ENCODE measurements at places on chromosomes 5 and 9.

- no peak for DNase-seq
Measured at GRCh38 chr5:123033157-123033671, 3.3 kb downstream of the PPIC start.

GRCh38 chr9:14349146-14349446, 35.2 kb upstream of the NFIB start:
- DNase-seq = no peak

DNA sequence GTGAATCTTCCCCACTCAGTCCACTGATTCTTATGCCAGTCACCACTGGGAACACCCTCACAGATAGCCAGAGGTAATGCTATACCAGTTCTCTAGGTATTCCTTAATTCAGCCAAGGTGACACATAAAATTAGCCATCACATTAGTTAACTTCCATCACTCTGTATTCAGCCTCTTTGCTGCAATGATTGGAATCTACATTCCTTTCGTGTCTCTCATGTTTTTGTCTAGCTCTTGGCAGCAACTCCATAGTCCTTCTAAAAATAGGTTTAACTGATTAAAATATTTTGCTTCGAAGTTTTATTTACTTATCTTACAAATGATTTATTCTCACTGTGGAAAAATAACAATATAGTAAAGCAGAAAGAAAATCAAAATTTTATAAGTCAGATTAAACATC, 19.6 kb upstream of the RNF20 start:
- DNase-seq = no peak

DNA sequence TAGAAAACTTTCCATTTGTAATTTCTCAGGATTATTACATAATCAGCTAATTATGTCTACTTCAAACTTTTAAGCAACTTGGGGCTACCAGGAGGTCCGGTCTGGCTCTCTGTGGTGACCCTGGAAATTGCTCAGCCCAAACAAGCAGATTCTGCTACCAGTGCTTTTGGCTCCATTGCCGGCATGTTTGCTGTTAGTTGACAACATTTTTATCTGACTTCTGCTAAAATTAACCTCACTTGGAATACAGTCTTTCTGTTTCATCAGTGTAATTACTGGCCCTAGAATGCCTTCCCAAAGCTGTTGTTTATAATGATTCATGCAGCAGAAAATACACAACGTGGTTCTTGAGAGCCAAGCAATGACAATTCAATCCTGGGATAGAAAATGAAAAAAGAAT, 38.5 kb upstream of the FAM81B start:
- DNase-seq = no peak

- no peak for DNase-seq
Measured at GRCh38 chr5:125180231-125180829, 433.9 kb upstream of the ZNF608 start.

DNA sequence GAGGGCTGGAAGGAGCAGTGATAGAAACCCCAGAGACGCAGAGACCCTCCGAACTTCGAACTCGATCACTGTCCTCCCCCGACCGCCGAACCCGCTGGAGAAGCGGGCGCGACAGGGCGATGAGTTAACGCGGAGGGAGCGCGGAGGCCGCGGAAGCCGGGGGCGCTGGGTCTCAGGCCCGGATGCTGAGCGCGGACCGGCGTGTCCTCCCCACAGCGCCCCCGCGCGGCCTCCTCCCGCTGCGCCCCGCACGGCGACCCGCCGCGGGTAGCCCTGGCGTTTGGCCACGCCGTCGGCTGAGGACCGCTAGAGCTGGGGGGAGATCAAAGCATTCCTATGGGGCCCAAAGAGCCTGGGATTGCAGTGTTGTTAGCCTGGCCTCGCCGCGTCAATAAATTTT, 7.7 kb upstream of the DMRT2 start:
- DNase-seq = no peak

DNA sequence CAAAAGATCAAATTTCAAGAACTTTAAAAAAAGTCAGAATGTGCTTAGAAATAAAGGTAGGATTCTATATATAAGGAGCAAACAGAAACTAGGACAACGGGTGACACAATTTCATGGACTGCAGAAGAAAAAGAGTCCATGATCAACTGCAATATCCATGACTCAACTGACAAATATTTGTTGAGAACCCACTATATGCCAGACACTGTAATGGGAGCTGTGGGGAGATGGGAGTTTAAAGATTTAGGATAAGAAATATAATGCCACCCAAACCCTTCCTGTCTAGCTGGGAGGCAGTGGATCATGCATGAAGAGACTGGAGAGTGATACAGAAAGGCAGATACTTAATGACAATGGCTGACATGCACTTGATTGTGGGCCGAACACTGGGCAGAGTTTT, 27.6 kb upstream of the CCDC112 start:
- no peak for DNase-seq

DNA sequence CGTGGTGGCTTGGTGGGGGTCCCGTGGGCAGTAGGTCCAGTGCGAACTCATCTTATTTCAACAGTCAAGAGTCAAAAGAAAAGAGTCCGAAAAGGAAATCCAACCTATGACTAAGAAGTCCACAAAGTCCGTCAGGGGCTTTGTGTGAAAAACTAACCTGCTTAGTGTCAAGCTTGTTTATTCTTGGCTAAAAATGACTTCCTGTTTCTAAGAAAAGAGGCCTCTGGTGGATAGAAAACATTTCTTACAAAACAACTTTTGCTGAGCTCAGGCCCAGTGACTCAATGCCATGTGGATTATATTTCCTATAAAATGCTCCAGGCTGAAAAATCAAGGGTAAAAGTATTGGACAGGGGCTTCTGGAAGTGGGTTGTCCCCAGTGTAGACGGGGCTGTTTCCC, 105.9 kb downstream of the GADD45G start:
- no peak for DNase-seq

DNA sequence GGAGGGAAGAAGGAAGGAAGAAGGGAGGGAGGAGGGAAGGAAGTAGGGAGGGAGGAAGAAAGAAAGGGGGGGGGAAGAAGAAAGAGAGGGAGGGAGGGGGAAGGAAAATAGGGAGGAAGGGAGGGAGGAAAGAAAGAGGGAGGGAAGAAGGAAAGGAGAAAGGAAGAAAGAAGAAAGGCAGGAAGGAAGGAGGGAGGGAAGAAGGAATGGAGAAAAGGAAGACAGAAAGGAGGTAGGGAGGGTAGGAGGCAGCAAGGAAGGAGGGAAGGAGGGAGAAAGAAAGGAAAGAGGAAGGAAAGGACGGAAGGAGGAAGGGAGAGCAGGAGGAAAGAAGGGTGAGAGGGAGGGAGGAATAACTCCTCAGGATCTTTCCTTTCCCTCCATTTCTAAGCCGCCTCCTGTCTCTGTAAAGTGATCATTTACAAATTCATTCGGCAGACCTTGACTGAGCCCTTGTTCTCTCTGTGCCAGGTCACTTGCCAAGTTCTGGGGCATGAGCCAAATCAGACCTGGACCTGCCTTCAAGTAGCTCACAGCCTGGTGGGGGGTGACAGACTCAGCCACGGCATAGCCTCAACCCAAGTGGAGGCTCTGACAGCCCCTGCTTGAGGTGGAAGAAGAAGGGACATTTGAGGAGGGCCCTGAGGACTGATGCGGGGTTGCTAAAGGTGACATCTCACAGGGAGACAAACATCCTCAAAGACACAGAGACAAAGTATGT, 69.0 kb upstream of the HRH2 start:
- no peak for DNase-seq

DNA sequence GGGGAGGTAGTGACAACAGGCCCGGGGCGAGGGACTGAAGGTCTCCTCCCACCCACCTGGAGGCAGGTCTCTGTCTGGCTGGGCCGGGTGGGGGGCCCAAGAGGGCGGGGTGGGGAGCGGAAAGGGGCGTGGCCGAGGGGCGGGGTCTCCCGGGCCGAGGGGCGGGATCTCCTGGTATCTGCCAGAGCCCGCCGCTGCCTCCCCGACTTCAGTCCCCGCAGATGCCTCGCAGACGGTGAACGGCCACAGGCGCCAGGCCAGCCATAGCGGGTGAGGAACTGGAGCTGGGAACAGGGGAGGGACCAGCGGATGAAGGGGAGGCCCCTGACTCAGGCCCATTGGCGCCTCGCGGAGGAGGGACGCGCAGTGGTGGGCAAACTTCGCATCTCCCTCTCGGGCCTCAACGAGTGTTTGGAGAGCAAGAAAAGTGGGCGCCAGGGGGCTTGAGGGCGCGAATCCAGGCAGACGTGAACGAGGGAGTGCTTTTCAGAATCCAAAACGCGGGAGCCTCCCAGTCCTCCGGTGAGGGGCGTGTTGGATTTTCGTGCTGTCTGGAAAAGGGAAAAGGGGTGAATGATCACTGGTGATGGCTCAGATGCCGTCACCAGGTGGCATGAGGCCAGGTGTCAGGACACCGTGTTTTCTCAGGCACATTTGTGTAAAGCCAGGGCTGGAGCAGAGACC, at the start of gene ADGRD2:
Gene ADGRD2 (plus strand): TSS at position 211 of the 684 bp plus-strand sequence. CDS start 1,216 bp downstream, outside the sequence.
- no peak for DNase-seq

DNA sequence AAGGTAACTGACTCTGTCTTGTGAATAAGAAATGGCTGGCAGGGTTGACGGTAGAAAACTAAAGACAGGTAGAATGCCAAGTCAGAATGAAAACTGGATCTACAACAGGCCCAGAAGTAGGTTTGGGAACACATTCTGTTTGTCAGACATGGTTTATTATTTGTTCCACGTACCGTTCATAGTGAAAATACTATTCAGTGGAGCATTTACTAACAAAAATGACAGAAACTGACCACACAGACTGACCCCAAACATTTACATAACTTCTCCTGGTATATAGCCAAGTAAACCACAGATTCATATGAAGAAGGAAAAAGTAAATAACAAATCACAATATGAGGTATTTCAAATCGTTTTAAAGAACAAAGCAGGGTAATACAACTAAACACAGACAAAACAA, 73.7 kb downstream of the SLC38A9 start:
- no peak for DNase-seq

DNA sequence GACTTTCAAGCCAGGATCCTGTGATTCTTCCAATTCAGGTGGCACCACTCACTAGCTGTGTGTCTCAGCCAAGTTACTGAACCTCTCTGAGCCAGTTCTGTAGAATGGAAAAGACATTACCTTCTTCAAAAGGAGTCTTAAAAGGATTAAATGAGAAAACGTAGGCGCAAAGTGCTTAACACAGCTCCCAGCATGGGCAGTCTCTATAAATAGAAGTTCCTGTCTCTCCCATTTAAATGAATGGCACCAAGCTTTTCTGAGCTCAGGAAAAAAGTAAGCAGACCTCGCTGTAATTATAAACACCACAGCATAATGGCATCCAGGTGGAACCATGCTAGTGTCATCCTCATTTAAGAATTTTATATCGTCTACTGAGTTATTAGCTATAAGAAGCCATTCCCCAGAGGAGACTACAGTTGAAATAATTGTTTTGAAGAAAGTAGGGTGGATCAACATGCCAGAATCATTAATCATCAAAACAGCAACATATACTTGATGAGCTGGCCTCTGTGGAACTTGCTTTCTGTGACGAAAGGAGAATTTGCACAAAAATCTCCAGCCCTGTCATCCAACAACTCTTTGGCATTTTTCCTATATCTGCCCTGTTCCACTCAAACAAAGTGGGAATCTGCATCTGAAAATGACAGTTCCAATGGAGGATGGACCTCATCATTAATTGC, 188.9 kb downstream of the SPOCK1 start:
- no peak for DNase-seq

GRCh38 chr9:86246752-86247161, 12.7 kb downstream of the C9orf153 start:
- DNase-seq = no peak

DNA sequence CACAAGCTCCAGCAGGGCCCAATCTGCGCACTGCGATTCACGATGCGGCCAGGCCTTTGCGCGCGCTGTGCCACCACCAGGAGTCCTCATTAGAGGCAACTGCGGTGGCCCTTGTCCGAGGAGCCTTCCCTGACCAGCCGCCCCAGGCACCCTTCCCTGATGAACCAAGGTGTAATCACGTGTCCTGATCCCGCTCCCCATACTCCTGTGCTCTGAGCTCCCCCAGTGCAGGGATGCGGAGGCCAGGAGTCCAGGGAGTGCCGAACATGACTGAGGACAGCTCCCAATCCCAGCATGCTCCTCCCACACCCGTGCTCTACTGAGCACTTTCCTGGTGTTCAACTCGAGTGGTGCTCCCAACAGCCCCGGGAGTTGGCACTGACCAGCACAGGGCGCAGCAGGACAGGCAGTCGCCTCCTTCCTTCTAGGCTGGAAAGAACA, 134.8 kb downstream of the ZNF354C start:
- DNase-seq = no peak

DNA sequence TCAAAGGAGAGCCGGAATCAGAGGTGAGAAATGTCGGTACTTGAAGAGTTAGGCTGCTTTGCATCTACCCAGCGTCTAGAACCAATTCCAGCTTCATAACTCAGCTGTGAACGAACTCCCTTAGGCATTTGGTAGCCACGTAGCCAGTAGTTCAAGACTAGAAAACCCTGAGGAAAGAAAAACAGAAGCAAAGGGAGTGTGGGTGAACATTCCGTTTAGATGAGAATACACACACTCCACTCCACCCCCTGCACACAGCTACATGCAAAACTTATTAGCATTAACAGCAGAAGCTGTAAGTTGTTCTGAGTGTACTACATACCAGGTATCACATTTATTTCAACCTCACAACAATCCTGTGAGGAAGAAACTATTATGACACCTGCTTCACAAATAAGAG, 78.3 kb downstream of the SMIM23 start:
- no peak for DNase-seq

DNA sequence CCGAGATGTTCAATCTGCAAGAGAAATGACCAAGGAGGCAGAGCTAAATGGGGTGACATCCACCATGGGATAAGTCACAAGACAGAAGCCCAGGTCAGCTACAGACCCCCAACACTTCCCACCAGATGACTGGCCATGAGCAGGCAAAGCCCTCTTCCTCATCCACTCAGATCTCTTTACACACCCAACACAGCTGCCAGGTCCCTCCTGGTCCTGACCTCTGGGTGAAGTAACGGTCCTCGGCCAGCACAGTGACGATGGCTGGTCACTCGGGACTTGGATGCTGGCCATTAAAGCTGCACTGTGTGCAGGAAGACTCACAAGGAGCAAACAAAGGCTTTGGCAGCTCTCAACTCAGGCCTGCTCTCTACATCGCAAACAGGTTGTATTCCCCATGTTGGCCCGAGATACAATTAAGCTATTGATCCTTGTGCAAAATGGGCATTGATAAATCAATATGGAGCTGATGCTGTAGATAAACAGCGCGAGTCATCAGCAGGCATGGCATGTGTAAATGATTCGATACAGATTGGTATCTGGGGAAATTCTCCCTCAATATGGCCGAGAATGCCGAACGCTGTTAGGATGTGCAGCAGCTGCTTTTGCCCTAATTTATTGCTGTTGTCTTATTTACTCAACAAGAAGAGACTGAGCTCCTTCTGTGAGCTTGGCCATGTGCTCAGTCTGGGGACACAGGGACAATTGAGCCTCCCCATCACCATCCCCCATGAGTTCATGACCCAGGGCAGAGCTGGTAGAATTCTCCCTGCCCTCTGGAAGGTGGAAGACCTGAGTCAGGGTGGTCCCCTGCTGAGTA, 98.7 kb downstream of the C5orf15 start:
- DNase-seq = no peak
